ENCODE measurements at places on chromosomes 6 and 20.

GRCh38 chr6:8499540-8499939 is 64.2 kb upstream of the SLC35B3 start:
- no peak for DNase-seq

DNA sequence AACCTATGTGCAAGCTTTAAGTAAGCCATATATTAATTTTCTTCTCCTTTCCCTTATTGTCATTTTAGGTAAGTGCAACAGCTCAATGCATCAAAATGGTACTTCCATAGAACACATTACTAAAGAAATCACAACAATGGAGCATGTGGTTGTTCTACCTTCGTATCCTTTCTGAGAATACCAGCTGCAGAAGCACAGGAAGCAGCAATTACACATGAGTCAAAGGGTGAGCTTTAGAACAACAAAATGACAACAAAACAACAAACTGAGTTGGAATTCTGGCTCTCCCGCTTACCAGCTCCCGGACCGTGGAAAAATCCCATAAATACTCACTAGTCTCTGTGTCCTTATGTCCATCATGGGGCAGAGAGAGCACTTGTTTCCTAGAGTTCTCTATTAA is 108.9 kb downstream of the BCAS1 start:
- no peak for DNase-seq

DNA sequence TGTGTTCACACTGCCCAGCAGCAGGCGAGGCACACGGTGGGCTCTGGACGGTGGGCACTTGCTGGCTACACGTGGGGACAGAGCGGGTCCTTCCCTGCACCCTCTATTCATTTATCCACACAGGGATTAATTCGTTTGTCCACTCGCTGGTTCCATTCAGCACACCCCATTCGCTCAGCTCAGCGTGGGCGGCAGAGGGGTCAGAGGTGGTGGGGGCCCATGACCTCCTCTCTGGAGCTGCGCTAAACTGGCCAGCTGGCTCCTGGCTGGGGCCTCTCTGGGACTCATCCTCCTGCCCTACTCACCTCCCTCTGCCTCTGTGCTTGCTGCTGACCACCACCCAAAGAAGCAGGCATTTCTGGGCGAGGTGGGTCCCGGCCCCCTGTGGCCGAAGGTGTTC is 21.4 kb upstream of the RBBP8NL start:
- DNase-seq = no peak

GRCh38 chr6:4380881-4381281 is 245.5 kb upstream of the ECI2 start:
- no peak for DNase-seq

- DNase-seq = no peak
Measured at GRCh38 chr6:7431674-7432390, 42.2 kb downstream of the RIOK1 start.

DNA sequence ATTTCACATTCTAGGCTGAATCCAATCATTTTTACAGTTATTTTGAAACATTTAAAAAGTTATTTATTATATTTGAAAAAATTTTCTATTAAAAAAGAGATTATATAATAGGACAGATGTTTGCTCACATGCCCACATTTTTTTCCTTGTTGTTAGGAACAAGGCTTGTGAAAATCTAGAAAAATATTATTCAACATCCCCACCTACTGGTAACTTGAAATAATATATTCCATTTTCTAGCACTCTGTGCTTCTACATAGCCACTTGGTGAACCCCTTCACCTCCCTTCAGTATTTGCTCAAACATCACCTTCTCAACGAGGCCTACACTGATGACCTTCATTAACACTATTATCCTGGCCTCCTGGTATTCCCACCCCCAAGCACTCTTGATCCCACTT is 18.3 kb upstream of the GPRC6A start:
- DNase-seq = no peak

GRCh38 chr6:138427701-138428100 is 23.7 kb downstream of the HEBP2 start:
- no peak for DNase-seq

DNA sequence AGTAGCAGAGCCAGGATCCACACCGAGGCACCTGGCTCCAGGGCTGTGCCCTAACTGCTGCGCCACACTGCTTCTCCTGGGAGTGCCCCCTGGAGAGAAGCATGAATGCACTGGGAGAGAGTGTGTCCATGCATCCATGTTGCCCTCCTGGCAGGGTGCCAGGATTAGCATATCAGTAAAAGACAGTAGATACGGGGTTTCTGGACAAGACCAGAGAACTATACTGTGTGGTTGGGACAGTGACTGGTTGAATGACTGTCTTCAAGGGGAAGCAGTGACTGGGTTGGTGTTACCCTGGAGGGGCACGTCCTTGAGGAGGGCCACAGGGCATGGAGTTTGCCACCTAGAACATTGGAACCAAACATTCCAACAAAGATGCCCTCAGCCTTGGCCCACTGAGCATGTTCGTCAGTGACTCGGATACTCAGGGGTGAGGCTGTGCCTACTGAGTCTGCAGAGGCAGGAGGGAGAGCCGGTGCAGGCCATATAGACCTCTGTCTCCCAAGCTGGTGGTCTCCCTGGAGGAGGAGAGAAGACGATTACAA is 288.8 kb downstream of the CDC5L start:
- no peak for DNase-seq

GRCh38 chr6:158654498-158654897 is 4.6 kb downstream of the SYTL3 start:
- DNase-seq = no peak

DNA sequence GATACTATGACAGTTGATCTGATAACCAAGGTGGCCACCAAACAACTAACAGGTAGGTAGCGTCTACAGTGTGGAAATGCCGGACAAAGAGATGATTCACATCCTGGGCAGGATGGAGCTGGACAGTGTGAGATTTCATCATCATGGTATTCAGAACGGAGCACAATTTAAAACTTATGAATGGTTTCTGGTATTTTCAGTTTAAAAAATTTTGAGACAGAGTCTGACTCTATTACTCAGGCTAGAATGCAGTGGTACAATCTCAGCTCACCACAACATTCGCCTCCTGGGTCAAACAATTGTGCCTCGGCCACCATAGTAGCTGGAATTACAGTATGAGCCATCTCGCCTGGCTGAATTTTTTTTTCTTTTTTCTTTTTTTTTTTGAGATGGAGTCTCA is 43.8 kb downstream of the CEP57L1 start:
- DNase-seq = no peak

DNA sequence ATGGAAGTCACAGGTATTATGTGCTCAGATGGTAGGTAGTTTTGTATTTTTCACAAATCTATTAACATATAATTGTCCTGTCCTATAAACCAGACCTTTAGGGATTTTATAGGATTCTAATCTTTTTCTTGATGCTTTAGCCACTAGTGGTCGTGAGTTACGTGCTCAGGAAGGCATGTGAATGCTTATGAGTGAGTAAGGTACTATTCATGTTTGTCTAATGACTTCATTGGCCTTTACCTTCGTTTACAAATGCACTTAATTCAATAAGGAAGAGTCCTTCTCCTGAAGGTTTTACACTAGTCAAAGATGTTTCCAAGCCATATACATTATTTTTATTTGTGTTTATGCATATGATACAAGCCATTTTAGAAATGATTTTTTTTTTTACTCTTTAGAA is 23.0 kb downstream of the PACRG start:
- DNase-seq = no peak

DNA sequence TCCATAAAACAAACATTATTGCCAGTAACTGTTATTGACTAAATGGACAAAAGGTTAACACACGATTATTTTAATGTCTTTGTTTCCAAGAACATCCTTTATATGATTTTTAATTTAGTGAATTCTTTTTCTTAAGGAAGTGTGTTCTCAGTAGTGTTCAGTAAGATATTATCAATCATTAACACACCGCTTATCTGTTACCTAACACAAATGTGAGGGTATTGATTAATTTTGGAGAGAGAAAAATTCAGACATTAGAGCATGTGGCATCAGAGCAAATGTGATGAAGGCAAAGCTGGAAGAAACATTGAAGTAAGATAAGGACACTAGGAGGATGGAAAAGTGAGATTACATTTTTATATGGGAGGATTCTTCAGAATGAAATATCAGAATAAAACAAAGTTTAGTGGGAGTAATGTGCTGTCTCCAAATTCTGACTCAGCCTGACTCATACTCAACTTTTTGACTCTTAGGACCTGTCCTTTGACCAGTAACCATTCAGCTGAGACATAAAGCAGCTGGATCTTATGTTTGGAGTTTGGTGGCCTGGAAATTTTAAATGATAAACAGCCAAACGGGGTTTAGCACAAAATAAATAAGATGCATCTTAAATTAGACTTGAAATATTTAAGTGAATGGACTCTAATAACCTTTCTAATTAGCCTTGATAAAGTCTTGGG is 348.6 kb downstream of the CD109 start:
- DNase-seq = no peak

DNA sequence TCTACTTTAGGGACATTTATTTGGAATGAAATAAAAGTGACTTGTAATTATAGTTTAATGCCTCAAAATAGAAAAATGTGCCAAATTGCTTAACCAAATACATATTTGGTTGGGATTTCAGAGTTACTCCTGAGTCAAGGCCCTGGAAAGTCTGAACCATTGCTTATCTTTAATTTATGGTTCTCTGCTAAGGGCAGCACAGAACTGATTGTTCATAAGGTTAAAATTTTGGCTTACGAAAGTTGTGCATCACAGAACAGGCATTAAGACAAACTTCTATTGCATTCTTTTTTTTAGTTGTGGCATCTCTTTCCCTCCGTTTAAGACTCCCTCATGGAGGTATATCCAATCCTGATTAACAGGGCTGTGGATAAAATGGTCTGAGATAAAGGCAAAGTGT is 92.2 kb upstream of the TENT5A start:
- DNase-seq = no peak

- no peak for DNase-seq
Measured at GRCh38 chr20:21033817-21034216, 72.3 kb downstream of the LINC00237 start.

DNA sequence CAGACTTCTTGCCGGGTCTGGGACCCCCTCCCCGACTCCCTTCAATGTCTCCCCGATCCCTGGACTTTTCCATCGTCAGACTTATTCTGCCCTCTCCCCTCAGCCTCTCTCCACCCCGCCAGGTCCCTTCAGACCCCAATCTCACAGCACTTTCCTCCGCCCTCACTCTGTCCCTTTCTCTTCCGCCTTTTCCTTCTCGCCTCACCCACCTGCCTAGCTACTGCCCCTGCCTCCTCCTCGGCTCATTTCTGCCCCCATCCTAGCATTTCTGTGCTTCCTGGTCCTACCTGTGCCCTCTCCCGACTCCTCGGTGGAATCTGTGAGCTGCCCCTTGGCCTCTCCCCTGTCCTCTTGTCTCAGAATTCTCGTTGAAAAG is 616 bp downstream of the CHMP4B start:
- peak; percentile 1 for DNase-seq

DNA sequence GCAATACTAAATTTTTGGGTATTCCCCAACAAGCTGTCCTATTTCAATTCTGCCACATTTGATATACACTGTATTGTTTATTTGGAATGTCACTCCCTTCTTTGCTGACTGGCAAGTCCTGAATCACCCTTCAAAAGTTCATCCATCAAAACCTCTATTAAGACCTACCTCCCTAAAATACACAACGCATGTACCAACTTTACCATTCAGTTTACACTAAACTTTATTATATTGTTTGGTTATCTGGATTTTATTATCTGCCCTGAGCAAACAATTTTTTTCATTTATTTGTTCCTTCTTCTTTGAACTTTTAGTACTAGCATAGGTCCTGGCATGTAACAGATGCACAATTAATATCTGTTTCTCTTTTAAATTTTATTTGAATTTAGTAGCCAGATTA is 958.2 kb upstream of the ADGRB3 start:
- DNase-seq = no peak

DNA sequence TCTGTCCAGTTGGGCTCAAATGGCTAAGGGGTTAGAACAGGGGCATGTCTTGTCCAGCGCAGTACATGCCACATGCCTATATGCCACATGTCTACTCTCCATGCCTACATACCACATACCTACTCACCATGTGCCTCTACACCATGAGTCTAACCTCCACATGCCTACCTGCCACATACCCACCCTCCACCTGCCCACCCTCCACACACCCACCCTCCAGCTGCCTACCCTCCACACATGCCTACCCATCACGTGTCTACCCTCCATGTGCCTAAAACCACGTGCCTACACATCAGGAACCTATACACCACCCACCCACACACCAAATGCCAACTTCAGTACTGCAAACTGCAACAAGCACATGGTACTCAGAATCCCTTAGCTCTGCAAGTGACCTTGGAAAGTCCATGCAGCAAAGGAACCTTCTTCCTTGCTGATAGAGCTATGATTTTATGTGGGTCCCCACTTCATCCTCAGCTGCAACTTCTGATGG is 113.0 kb upstream of the CST7 start:
- DNase-seq = no peak

- peak; percentile 22 for DNase-seq
Measured at GRCh38 chr20:62918831-62919230, 7.5 kb downstream of the DIDO1 start.

DNA sequence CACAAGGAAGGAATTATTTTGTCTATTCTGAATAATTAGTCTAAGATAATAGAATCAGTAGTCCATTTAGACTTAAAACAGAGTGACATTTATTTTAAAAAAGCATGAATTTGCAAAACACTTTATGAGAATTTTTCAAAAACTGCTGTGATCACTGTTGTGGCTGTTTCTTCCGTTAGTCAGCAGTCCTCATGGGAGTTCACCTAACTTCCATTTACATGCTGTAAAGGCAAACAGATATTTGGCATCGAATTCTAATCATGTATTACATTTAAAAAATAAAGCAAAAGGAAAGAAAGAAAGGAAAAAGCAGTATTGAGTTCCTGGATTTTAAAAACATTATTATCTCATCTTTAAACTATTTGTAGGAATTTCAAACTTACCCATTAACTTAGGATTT is 111.8 kb downstream of the MTHFD1L start:
- no peak for DNase-seq
